ENCODE measurements at places on chromosomes 3 and 15.
A peak's percentile ranks its signal among the peaks of the same experiment; 100 is the strongest.

GRCh38 chr3:150077581-150078247, 107.0 kb upstream of the PFN2 start:
- DNase-seq = no peak

- no peak for DNase-seq
Observed at GRCh38 chr3:54649551-54649950, 278.3 kb downstream of the LRTM1 start.

DNA sequence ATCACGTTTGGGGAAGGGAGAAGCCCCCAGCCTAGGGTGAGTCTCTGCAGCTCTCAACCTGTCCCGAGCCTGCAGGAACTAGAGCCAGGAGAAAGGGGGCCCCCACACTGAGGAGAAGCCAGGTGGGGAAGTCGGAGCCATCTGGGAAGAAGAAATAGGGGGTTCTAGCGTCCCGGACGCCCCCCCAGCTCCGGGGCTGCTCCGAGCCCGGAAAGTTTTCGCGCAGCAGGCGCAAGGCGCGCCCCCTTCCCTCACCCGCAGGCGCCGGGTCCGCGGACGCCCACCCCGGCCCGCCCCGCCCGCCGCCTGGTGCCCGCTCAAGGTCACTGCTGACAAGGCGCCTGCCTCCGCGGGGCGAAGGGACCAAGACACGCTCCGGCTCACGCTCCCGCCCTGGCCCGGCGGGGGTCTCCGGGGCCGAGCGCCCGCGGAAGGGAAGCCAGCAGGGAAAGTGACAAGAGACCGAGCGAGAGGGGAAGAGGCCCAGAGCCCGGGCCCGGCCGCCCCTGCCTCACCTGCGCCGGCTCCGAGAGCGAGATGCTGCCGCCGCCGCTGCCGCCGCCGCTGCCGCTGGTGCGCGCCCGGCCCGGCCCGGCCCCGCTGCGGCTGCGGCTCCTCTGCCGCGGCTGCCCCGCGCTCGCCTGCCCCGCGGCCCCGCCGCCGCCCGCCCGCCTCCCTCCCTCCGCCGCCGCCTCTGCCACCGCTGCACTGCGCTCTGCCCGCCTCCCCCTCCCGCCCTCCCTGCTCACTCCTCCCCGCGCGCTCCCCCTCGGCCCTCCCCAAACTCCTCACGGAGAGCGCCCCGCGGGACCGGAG, 108.4 kb upstream of the SLC6A11 start:
- no peak for DNase-seq

GRCh38 chr3:146557745-146558144, 13.3 kb upstream of the PLSCR1 start:
- DNase-seq = no peak

GRCh38 chr3:47370887-47371697, 9.7 kb upstream of the PTPN23 start:
- DNase-seq = no peak

DNA sequence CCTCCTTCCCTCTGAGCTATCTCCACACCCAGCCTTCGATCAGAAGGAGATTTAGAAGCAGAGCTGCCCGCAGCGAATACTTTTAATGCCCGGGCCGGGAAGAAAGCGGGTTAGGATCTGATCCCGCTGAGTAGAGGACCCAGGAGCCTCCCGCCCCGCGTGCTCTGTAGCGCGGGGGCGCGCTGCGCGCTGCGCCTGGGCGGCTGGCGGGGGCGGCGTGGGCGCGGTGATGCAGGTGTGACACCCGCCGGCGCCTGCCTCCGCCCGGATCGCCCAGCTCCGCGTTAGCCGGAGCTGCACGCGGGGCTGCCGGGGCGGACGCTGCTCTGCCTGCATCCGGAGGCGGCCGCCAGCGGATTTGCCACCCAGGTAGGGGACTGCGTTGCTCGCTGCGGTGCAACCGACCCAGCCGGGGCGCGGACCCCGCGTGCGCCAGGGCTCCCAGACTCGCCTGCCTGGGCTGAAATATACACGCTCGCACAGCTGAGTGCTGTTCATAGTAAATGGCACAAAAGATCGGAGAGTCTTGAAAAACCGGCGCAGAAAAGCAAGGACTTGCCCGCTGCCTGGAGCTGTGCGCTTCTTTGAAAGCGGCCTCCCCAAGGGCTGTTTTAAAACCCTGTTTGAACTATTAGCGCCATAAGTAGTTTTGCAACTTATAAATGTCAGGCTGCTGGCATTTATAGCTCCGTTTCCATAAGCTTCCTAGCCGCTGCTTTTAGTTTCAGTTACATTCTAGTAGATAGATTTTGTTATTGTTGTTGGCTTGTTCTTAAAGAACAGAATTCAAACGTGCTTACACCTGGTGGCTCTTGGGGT, at the start of gene SV2B:
TSS of gene SV2B (plus strand) at position 263 of the 819 bp plus-strand sequence. CDS start 126,007 bp downstream, outside the sequence.
- peak; percentile 12 for DNase-seq

DNA sequence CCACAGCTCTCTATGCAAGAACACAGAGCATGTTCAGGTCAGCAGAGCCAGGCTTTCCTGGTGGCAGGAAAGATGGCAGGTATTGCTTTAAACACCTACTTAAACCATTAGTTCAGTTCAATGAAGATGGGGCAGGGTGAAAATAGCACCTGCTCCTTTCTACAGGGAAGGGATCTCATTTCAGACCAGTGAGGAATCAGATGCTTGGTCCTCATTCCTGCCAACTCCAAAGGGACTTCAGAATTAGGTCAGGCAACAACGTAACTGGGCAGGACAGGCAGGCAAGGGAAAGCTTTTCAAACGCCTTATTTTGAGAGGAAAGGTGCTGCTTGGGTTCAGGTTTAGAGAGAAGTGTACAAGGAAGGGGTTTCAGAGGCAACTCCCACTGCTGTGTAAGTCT, 12.6 kb upstream of the RPS17 start:
- no peak for DNase-seq
